ENCODE measurements at places on chromosomes 4 and X. TPM values are rescaled to one million over a fixed set of nuclear protein-coding genes. Genes with fewer than 3 reads are reported as not detected.

The CYLC1 gene
- polyA plus RNA-seq: not detected

The CXCL10 gene
- polyA plus RNA-seq: 1.3 TPM

The TMEM35A gene
- polyA plus RNA-seq: 0.75 TPM

The FGF13 gene
- polyA plus RNA-seq: 9.2 TPM

The DMRTC1 gene
- polyA plus RNA-seq: not detected

The SPARCL1 gene
- 87.4 TPM for polyA plus RNA-seq

The BTK gene
- 0.77 TPM for polyA plus RNA-seq

The GLRA2 gene
- polyA plus RNA-seq: not detected

The L1CAM gene
- polyA plus RNA-seq: 26.1 TPM

The S100G gene
- polyA plus RNA-seq: not detected

The SCD5 gene
- polyA plus RNA-seq: 55.7 TPM

- no peak for DNase-seq
These were observed 571.0 kb upstream of the KLHL4 start for GRCh38 chrX:86946569-86946968.

- DNase-seq: no peak
These were observed 23.4 kb upstream of the SLC10A7 start for GRCh38 chr4:146545102-146545501.

GRCh38 chr4:42216664-42217063, 64.2 kb upstream of the BEND4 start:
- DNase-seq: no peak

DNA sequence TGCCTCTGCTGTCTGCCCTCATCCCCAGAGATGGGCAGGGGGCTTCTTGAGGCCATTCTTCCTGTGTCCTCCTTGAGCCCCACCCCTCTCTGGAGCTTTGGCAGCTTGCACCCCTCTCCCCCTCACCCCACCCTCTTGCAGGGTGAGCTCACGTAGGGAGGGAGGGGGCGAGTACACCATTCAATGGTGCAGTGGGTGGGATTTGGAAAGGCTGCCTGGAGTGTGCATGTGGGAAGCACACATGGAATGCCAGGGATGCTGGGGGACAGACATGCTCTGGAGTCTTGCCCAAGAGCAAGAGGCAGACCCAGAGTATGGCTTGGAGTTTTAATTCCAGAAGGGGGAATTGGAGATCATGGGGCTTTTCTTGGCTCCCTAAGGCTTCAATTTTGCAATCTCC, 5.6 kb downstream of the PAK3 start:
- no peak for DNase-seq

DNA sequence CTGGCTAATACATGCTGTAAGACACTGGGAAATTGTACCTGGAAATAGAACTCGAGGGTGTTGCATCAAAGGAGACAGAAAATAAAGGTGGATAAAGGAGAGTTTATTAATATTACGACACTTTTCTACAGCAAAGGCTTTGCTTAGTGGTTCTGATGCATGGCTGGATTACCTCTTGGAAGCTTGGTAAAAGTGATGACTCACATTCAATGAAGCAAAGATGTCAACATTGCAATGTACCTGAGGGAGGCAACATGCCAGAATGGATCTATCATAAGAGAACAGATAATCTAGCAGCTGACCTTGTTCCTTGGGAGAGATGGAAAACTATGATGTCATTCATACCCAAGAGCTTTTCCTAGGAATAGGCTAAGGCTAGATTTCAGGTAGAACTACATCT, 735.1 kb upstream of the DIAPH2 start:
- no peak for DNase-seq

DNA sequence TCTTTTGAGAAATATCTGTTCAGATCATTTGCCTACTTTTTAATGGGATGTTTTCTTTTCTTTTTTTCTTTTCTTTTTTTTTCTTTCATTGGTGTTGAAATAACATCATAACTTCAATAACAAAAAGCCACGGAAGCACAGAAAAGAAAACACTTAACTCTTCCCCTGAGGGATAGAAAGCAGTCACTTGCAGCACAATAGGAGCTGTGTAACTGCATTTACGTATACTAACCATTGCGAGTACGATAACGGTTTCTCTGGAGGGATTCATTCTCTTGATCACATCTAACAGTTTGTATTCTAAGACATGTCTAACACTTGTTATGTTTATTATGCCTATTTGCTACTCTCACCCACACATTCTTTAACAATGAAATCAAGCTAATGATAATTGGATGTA, 27.3 kb downstream of the C4orf46 start:
- DNase-seq: no peak

GRCh38 chrX:153412746-153413720, 1.8 kb downstream of the ZFP92 start:
- no peak for DNase-seq

DNA sequence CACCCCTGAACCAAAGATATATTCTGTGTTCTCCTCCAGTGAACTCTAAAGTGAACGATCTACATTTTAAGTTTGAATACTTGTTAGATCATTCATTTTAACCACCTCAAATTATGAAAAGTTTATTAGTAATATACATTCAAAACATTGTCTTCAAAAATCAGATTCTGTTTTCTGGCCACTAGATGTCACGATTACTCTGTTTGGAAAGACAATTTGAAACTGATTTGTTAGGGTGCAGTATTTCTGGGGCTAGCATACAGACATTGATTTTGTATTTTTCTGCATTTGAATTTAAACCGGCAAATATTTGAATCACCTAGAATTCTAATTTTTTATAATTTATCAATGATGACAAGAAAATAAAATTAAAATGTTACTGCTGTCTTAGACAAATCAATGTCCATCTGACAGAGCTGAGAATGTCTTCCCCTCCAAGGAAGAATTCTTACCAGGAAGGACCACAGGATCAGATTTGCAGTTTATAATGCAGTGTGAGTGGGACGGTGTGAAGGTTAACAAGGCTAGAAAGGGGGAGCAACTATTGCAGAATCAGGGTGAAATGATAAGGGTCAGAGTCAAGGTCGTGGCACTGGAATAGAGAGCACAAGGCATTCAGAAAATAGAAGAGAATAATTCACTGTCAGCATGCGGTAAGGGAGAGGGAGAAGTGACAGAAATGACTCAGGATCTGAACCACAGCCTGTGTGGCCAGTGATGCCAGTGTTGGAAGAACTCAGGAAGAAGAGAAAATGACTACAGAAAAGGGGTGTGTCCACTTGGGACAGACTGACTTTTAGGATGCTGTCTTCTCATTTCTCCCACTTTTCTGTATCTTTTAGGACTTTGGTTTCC, 91.6 kb downstream of the ANXA10 start:
- peak; percentile 61 for DNase-seq

- DNase-seq: no peak
These were observed 44.1 kb downstream of the NAA11 start for GRCh38 chr4:79281566-79282359.

DNA sequence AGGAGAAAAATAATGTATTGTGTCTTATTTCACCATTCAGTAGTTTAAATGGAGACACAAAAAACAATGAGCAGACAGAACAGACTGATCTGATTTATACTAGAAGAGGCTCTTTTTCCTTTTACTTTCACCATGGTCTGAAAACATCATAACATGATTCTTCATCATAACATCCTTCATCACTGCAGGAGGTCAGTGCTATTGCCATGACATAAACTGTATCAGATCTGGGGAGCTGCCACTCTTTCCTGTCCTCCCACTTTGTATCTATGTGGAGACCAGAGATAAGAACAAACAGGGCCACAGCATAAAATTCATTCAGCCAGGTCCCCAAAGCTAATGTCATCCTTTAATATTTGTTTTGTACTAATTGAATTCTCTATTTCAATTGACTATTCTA, 25.2 kb downstream of the SOD3 start:
- DNase-seq: no peak

GRCh38 chrX:39854772-39855747, 242.7 kb downstream of the BCOR start:
- DNase-seq: no peak

DNA sequence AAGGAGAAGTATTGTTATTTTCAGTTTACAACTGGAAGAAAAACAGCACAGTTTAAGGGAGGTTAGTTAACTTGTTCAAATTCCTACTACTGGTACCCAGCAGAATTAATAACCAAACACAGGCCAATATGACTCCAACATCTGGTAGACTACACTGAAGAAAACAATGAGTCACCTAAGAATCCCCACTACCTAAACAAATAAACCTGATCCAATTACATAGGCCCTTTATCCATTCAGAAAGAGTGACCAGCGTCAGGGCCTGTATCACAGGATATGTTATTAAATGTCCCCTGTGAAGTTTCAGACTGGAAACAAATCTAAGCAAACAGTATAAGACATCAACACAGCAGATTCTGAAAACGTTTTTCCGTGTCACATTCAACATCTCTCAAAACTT, 492.5 kb upstream of the INTU start:
- DNase-seq: no peak
